ENCODE measurements at places on chromosomes 11 and 22.
A peak's percentile ranks its signal among the peaks of the same experiment; 100 is the strongest.

- no peak for DNase-seq
Measured at GRCh38 chr11:129248618-129249017, 56.5 kb upstream of the ARHGAP32 start.

DNA sequence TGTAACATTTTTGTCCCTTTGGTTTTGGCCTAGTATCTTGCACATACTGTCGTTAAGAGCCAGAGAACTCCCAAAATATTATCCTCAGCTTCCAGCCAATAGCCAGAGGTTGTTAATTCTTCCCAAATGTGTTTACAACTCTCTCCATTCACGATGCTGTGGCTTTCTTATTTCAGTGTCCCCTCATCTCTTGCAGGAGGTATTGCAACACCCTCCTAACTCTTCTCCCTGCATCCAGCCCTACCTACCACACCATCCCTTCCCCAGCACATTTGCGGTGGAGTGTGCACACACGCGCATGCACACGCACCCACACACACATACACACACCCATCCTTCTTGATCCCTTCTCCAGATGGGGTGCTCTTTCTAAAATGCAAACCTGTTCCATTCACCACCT, 75.6 kb upstream of the LMO2 start:
- DNase-seq, result no peak

GRCh38 chr11:63939397-63939891, 642 bp downstream of the NAA40 start:
- no peak for DNase-seq

- no peak for DNase-seq
Measured at GRCh38 chr11:65130631-65131416, 3.5 kb downstream of the SYVN1 start.

DNA sequence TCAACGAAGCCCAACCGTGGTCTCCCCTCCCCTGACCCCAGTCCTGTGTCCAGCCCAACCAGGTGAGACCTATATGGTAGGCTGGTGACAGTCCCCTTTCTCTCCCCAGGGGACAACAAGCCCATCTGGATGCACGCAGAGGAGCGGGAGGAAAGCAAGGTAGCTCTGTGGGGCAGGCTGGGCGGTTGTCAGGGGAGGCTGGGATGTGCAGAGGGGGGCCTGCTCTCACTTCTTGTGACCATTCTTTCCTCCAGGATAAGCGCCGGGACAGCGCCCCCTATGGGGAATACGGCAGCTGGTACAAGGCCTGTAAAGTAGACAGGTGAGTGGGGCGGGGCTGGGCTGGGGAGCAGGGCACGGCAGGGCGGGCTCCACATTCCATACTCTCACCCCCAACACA, 3.5 kb upstream of the RAB1B start:
- peak; percentile 42 for DNase-seq

DNA sequence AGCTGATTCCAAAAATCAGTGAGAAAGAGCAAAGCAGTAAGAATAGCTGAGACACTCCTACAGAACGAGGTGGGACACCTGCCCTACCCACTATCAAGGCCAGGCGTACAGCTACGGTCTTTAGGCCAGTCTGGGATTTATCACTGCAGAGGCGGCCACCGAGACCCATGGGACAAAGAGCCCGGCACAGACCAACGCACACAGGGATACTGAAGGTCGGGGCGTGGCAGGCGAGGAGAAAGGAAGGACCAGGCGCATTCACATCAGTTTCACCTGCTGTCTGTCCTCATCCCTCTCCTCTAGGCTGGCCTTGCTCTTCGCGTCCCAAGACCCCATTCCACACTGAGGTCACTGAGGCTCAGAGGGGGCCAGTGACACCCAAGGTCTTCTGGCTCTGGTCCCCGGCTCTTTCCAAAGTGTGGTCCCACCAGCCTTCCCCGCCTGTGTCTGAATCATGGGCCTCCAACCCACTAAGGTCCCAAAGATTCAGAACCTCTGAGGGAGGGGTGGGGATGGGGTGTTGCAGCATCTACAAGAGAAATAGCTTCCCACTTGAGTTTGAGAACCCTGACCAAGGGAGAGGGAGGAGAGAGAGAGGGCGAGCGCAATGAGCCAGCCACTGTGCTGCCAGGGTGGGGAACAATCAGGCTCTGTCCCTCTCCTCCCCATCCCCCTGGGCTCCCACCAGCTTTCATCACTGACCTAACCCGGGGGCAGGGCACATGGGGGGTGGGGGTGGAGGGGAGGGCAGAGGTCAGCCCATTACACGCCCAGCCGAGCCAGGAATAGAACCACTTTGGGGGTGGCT, 7.2 kb upstream of the PICK1 start:
- no peak for DNase-seq

DNA sequence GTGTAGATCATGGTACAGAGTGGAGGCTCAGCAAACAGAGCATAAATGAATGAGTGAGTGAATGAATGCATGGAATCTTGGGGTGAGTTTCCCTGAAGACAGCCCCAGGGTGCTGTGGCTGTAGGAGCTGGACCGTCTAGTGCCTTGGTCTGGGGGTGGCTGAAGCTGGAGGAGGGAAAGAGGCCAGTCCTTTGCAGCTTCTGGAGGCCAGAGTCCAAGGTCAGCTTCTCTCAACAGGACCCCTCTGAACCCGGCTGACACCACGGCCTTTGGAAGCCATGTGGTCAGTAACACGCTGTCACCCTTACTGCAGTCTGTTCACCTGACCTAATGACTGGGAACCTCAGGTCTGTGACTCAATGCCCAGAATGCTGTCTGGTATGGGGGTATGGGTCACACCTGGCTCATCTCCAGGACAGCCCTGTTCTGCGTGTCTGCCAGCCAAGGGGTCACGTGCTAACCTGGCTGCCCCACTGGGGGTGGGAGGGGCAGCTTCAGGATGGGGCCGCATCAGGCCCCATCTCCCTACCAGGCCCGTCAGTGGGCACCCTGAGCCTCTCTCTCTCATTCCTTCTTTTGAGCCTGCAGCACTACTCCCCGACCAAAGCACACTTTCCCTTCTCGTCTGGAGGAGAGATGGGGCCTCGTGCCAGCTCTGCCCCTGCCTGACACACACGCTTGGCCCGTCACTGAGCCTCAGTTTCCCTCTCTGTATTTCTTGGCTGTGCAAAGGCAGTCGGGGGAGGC, 24.1 kb upstream of the CHKA start:
- DNase-seq, result no peak

DNA sequence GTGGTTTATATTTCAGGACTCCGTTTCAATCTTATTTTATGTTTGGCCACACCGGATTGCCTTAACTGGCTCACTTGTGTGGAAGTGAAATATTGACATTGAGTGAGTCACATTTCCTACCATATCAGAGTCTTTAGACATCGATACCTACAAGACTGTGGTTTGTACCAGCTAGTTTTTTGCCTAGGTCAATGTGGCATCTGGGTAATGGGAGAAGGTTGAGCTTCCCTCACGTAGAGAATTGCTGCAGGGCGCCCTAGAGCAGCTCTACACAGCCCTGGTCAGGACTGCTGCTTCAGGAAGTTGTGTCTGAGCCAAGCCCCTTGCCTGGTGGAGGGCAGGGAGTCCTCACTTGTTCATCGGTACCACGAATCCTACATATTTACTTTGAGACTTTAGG, 1.6 kb downstream of the GRAMD1B start:
- no peak for DNase-seq

DNA sequence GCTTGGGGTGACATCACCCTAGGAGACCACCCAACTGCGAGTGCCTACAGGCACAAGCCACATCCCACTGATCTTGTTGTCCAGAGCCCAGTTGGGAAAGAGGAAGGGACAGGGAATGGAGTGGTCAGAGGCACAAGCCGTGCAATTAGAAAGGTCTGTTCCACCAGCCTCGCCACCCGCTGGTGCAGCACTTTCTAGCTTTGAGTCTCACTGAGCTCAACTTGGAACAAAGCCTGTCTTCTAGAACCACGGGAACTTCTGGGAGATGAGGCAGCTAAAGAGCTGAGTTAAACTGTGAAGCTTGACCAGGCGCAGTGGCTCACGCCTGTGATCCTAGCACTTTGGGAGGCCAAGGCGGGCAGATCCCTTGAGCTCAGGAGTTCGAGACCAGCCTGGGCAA, 29.3 kb downstream of the TPBGL start:
- no peak for DNase-seq

- DNase-seq, result no peak
Measured at GRCh38 chr11:87361891-87362290, 324.2 kb downstream of the TMEM135 start.

DNA sequence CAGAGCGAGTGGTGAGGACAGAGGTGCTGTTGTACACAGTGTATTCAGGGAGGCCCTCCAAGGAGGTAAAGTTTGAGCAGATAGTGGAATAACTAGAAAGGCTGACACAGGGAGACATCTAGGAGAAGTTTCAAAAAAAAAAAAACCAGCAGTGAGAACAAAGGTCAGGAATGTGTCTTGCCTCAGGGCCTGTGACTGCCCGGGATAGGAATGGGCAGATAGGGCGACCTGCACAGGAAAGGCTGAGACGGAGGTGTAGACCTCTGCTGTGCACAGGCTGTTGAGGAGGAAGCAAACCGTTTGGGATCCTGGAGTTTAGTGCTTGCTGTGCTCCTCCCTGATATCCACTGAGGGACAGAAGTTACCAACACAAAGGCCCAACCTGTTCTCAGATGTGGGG, 406.5 kb upstream of the B3GAT1 start:
- no peak for DNase-seq

All from stimulated activated CD4-positive, alpha-beta T cell treated with anti-CD3 and anti-CD28 coated beads, Interleukin-4, amount 100 ng/mL, for 48 hours (primary cell).